ENCODE measurements at places on chromosomes 6 and 20.

DNA sequence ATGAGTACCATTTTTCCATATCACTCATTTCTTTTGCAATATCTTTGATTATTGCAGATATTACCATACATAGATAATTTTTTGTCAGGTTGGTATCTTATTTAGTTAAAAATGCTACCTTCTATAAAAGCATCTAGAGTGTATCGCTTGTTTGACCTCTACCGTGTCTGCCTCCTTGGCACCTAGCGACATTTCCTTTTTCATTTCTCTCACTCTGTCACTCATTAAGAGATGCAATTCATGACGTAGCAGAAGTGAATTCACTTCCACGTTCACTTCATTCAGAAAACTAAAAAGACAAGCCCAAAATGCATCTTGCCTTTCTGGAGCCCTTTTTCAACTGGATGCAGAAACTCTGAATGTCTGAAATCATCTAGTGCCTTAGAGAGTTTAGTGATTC lies 172.9 kb downstream of the MMS22L start:
- DNase-seq, result no peak

DNA sequence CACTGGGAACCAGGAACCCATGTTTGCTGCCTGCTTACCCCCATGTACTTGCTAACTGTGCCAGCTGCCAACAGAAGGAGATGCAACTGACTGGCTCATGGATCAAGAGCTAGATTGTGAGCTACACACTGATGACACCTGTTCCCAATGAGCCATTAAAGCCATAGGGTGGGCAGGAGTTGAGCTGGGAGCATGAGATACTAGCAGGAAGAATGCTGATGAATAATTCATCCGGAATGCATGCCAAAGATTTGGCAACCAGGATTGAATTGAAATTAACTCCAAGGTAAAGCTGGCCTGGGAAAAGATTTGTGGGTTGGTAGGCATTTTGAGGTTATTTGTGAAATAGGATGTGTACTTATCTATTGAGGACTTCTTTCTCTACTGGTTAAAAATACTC lies 631.1 kb downstream of the KIF16B start:
- no peak for DNase-seq

DNA sequence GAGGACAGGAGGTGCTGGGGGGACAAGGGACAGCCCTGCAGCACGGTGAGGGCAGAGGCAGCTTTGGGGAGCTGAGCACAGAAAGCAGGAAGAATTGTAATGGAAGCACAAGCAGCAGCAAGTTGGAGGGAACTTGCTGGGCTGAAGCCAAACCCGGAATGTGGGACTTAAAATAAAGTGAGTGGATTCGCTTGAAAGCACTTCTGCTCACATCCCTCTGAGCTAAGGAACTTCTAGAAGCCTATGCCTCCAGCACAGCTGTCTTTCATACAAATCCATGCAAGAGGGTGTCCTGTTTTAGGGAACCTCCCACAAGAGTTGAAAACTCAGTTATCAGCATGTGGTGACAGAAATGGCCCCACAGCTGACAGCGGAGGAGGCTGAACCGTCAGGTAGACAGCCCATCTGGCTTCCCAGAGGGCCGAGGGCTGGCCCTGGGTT lies 71.4 kb upstream of the MLN start:
- DNase-seq, result no peak

GRCh38 chr20:48270885-48271284 lies 485.6 kb upstream of the SULF2 start:
- DNase-seq, result no peak
